Vagina (tissue), 2 donors: ENCODE measurements at places on chromosomes 11 and 22.

DNA sequence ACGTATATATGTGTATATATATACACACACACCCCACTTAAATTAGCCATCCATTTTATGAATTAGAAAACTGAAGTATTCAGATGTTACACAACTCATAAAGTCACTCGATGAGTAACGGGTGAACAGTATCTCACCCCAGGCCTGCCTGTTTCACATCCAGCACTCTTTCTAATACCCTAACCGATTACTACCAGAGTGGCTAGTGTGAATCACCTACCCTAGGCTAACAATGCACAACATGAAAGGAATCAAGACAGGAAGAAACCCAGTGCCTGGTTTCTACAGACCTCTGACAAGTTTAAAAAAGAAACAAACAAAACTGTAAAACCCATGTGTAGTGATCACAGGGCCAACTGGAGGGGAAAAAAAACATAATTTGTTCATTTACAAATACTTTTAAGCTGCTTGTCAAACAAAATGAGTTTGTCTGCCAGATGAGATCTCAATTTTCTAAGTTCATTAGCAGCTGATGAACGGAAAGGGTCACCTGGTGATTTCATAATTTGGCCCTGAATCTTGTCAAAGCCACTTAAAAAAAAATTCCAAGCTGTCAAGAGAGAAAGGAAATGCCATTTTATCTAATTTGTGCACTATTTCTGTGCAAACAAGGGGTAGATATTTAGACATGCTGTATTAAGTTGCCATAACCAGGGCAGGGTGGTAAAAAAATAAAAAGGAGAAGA lies 134.8 kb downstream of the LARGE1 start:
- DNase-seq: no peak

- DNase-seq: no peak
Measured at GRCh38 chr11:114179234-114179941, 116.8 kb upstream of the NNMT start.

DNA sequence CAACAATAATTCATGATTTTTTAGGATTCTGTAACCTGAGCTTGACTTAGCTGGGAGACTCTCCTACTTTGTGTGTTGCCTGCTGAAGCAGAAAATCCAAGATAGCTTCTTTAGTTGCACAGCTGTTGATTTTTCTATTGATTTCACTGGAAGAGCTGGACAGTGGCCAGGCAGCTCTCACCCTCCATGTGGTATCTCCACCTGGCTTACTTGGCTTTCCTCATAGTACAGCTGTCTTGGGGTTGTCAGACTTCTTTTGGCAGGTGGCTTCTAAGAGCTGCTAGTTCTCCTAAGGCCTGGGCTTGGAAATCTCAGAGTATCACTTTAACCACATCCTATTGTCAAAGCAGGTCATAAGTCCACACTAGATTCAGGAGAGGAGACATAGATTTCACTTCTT lies 130.8 kb upstream of the SPON1 start:
- no peak for DNase-seq

DNA sequence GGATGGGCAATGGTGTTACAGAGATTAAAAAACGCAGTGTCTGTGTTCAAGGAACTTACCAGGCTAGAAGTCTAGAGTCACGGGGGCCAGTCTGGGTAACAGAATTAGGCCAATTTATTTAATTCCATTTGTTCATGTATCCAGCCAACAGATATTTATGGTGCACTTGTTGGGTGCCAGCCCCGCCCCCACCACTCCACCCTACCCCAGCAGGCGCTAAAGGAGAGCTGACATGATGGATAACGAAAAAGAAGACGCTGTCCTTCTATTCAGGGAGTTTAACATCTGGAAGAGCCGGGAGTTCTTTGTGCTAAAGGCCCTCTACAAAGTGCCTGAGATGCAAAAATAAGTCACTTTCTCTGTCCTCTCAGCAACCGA lies 1.1 kb upstream of the BMAL1 start:
- DNase-seq: no peak

DNA sequence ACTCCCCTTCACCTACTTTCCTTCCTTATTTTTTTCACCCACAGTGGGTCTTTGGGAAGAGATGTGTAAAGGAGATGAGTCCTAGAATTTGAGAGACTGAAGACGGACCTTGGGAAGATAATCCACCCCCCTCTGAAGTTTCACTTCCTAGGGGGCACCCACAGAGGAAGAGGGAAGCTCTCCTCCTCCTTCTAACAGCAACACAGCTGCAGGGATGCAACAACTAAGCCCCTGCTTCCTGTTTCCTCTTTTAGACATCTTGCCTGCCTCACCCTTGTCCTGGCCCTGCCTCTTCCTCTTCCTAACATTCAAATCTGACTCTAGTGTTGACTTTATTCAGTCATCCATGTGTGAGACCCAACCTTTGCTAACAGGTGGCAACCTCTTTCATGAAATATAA lies 424.6 kb downstream of the BUD13 start:
- no peak for DNase-seq

DNA sequence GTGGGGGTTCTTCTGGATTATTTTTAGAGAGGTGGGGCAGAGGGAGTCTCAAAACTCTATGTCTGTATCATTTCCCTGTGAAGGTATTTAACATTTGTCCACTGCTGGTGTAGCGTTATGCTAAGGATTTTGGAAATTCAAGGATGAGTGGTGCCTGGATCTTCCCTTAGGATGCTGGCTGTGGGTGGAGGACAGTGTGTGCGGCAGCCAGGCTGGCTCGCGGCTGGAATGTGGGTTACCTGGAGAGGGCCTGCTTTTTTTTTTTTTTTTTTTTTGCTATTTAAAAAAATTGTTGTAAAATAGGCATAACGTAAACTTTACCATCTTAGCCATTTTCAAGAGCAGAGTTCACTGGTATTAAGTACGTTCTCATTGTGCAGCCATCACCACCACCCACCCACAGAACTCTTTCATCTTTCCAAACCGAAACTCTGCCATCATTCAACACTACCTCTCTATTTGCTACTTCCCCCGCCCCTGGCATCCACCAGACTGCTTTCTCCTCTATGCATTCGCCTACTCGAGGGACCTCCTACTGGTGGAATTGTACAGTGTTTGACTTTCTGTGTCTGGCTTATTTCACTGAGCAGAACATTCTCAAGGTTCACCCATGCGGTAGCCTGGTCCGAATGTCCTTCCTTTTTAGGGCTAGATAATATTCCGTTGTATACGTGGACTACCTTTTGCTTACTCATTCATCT lies 67.1 kb downstream of the PARVB start:
- no peak for DNase-seq

- no peak for DNase-seq
Measured at GRCh38 chr11:120096369-120097191, 41.3 kb downstream of the TRIM29 start.

GRCh38 chr11:62401356-62401755 lies 17.5 kb upstream of the SCGB1A1 start:
- no peak for DNase-seq

DNA sequence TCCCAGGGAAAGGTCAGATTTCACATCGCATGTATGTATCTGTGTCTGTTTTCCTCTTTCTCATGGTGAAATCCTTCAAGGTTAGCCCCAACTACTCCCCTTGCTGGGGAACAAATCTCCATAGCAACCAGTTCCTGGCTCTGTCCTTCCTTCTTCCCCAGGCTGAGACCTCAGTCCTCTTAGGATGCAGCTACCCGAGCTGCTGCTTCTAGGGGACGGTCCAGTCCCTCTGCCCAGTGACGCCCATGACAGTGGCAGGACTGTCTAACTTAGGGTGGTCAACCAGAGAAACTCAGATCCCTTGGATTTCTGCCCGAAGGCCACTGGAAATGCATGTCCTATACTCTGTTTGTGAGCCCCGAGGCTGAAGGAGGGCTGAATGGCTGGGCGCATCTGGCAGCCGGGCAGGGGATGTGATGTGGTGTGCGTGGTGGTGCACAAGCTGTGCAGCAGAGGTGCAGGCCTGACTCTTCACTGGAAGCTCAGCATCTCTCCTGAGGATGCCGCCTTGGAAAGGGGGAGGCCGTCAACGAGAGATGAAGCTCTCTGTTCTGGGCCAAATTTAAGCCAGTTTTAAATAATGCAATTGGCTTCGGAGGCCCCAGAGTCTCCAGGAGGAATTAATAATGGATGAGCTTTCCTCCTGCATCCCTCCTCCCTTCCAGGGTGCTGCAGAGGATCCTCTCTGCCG lies 118.7 kb upstream of the B3GAT1 start:
- DNase-seq: no peak

GRCh38 chr11:82889133-82890001 lies 10.9 kb downstream of the PRCP start:
- DNase-seq: no peak

- no peak for DNase-seq
Measured at GRCh38 chr11:11995601-11996000, 12.8 kb downstream of the DKK3 start.

GRCh38 chr11:65850217-65851082 lies 7.5 kb downstream of the CFL1 start:
- no peak for DNase-seq

DNA sequence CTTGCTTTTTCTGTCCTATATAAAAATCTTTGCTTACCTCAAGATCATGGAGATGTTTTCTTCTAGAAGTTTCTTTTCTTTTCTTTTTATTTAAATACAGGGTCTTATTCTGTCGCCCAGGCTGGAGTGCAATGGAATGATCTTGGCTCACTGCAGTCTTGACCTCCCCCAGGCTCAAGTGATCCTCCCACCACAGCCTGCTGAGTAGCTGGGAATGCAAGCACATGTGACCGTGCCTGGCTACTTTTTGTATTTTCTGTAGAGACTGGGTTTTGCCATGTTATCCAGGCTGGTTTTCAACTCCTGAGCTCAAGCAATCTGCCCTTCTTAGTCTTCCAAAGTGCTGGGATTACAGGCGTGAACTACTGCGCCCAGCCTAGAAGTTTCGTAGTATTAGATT lies 45.3 kb downstream of the USP35 start:
- no peak for DNase-seq

DNA sequence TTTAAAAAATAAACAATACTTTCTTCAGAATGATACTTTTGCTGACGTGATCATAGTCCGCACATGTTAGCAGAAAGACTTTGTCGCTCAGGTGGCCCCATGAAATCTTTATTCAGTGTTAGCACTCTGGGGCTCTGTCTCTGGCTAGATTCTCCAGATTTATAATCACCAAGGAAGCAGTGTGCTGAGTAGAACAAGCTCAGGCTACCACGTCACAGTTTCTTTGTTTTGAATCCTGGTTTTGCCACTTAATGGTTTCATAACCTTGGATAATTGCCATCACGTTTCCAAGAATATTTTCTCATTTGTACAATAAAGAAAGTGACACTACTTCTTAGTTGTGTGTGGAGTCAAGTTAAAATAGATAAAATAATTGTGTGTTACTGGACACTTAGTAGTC lies 3.9 kb upstream of the MUC15 start:
- no peak for DNase-seq

- no peak for DNase-seq
Measured at GRCh38 chr11:96293598-96294021, 49.4 kb downstream of the MAML2 start.
